Cortex of kidney (tissue), 1 donor: ENCODE measurements at places on chromosomes 3 and 15.

- no peak for DNase-seq
Measured at GRCh38 chr15:99202176-99202552, 47.2 kb downstream of the TTC23 start.

GRCh38 chr3:124381575-124382333, 348.5 kb upstream of the UMPS start:
- no peak for DNase-seq

DNA sequence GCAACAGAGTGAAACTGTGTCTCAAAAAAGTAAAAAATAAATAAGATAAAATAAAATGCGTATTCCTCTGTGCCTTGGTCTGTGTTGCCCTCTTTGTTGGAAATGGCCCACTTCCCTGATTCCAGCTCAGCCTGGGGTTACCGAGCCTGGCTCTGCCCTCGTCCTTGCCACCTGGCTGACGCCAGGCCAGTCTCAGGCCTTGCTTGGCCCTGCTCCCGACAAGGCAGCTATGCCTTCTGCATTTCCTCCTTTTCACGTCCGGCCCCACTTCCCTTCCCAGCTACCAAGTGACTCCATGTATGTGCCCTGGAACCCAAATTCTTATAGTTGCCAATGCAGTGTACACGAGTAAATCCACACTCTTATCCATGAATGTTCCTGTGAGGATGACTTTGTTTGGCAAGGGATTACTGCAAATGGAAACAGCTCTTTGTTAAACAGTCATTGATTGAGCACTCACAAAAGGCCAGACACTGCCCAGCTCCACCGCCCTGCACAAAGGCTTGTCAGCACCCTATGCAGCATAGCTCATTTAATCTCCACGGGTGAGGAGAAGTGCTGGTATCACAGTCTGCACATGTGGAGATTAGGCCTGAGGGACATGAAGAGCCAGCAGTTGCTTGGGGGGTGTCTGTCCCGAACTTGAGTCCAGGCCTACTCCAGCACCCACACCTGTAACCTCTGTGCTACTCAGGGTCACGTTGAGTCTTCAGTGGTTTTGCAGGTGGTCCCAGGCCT, 25.1 kb downstream of the SPSB4 start:
- DNase-seq: no peak

DNA sequence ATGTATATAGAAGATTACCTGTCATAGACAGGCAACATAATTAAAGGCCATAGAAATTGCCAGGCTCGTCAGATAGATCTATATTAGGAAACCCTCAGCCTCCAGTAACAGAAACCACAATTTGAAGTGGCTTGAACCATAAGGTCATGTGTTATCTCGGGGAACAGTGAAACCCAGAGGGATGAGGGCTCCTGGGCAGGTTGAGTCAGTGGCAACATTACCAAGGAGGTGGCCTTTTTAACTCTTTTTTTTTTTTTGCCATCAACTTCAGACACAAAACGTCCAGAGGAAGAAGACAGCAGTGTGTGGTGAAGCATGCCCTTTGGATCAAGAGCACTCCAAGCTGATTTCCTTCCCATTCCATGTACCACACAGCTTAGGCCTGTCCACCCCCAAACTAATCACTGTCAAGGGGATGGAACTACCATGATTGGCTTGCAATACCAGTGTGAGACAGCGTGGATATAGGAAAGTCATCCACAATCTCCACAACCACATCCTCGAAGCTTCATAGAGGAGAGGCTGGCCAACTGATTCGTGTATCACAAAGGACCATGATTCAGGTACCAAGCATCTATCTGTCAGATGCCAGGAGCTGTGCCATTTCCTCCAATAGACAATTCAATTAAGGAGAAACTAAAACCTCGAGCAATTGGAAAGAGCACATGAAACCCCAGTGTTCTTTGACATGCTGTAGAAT, 999 bp upstream of the KIF7 start:
- no peak for DNase-seq

DNA sequence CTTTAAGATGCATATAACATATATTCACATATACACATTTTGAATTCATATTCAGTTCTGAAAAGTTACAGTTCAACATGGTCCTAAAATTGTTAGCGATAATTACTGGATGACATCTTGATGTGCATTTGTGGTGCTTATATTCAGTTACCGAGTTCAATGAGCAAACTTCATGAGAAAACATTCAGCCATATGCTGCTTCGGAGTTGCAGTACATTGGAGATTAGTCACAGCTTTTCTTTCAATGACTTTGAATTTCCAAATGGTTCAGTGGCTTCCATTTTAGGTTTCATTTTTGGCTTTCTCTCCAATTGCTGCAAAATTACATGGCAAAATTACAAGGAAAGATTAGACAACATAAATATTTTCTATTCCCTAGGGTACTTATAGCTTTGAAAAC, 198.3 kb upstream of the CNTN3 start:
- no peak for DNase-seq

GRCh38 chr3:73427048-73427706, 197.6 kb downstream of the PDZRN3 start:
- DNase-seq: no peak

- no peak for DNase-seq
Measured at GRCh38 chr3:156300929-156301840, 180.8 kb downstream of the KCNAB1 start.

GRCh38 chr3:101884776-101885175, 35.5 kb downstream of the NFKBIZ start:
- DNase-seq: no peak
